ENCODE measurements at places on chromosomes 12 and 14. TPM values are rescaled to one million over a fixed set of nuclear protein-coding genes. Genes with fewer than 3 reads are reported as not detected.

DNA sequence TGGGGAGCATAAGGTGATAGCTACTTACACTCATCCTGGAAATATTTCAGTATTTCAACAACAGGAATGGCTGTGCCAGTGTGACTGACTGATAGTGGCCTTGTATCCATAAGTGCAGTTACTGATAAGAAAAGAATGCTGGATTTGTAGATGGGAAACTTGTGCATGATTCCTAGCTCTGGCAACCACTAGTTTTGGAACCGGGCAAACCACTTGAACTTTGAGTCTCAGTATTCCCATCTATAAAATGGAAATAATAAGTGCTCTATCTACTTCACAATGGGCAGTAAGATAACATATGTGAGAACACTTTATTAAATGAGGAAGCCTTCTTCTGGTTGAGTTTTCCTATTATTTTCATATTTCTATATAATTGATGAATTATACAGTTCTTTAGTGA lies 77.2 kb downstream of the TPH2 start:
- DNase-seq, result no peak

Gene RNASE3
- polyA plus RNA-seq, result not detected

DNA sequence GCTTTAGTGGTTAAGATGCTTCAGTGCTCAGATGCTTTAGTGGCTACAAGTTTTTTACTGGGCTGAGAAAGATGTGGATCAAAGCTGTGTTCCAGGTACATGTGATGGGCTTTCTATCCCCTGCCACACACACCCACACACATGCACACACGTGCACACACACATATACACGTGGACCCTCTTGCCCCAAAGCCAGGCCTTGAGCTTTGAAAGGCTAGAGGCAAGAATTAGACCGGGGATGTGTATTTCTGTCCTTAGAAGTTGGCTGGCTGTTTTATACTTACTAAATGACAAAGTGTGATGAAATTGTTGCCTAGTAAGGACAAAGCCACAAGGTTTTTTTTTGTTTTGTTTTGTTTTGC lies 376.5 kb downstream of the C12orf75 start:
- no peak for DNase-seq

GRCh38 chr12:109998904-109999648 lies at the start of gene ANKRD13A:
TSS of gene ANKRD13A (plus strand) at chr12:109999430. CDS start at chr12:109999689, 259 bp downstream.
- peak; percentile 98 for DNase-seq

GRCh38 chr12:70659077-70659606 lies 21.9 kb upstream of the PTPRB start:
- no peak for DNase-seq

DNA sequence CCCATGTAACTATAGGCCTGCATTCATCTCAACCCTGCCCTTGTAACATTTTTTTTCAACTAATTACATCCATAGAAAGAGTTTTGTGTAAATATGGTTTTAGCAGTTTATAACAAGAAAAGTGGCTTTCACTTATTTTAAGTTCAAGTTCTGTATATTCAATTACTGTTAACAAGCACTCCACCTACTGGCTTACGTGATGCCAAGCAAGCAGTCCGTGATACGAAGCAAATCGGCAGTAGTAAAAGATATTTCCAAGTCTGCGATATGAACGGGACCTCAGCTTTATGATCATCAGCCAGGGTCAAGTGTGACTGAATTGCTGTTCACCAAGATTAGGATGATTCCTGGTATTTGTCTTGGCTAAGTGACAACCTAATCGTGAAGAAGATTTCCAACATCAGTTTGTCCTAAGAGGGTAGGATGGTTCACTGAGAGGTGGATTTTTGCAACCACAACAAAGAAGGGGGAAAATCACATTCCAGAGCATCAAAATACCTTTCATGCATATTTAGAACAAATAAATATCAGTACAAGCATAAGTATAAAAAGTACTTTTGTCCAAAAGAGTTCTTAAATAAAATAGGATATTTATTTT lies 456.2 kb downstream of the FOXG1 start:
- DNase-seq, result no peak

- DNase-seq, result no peak
These were observed 44.9 kb downstream of the ATP2B1 start for GRCh38 chr12:89663577-89664357.

- no peak for DNase-seq
These were observed 111.1 kb upstream of the CCDC175 start for GRCh38 chr14:59687663-59688062.

- no peak for DNase-seq
These were observed 11.3 kb downstream of the NFATC4 start for GRCh38 chr14:24378981-24379906.

Gene PTPRB
- 6.7 TPM for polyA plus RNA-seq

Gene ST8SIA1
- 34.0 TPM for polyA plus RNA-seq

Gene HOXC12
- polyA plus RNA-seq, result not detected

DNA sequence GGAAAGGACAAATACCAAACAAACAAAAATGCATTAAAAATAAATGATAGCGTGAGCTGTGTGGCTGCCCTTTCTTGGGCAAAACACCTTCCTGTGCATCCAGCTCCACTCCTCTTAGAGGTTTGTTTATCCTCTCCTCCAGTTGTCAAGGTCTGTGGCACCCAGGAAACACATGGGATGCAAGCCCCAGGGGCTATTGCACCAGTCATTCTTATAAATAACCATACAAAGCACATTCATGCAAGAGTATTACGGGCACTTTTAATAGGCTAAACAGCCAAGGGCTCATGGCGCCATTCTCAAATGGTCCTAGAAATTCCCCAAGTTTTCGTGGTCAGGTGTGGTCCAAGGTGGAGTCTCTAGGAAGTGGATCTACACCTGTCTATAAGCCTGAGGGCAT lies 257.0 kb downstream of the DPF3 start:
- no peak for DNase-seq

GRCh38 chr12:27425306-27425705 lies 21.2 kb upstream of the SMCO2 start:
- DNase-seq, result no peak

Gene KLHL33
- 0.72 TPM for polyA plus RNA-seq

GRCh38 chr12:91072931-91073330 lies 15.1 kb upstream of the KERA start:
- DNase-seq, result no peak

GRCh38 chr12:6955108-6956020 lies 4.2 kb downstream of the PTPN6 start:
- no peak for DNase-seq

Gene CLIP1
- polyA plus RNA-seq, result 52.2 TPM

DNA sequence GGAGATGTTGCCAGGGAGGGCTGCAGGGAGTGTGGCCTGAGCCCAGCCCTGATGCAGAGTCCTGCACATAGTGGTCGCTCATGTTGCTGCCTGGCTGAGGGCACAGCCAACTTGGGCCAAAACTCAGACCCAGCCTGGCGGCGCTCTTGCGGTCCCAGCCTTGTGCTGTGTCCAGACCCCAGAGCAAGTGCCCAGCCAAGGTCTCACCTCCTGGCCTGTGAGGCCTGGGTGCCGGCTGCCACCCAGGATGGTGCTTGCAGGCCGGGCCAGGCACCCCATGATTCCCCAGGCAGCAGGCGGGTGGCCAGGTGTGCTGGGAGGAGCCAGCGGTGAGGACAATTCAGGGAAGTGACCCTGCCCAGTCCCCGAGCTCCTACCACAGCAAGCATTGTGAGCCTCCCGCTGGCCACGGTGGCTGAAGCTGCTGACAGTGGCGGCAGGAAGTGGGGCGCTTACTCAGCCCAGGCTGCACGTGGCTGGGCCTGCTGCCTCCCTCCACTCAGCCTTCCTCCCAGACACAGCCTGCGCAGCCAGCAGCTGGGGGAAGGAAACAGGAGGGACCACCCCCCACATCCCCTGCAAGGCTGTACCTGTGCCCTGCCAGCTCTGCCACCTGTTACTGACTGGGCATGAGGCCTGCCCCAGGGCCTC lies 17.7 kb upstream of the PGF start:
- no peak for DNase-seq

Gene LRRC43
- polyA plus RNA-seq, result 8.4 TPM

DNA sequence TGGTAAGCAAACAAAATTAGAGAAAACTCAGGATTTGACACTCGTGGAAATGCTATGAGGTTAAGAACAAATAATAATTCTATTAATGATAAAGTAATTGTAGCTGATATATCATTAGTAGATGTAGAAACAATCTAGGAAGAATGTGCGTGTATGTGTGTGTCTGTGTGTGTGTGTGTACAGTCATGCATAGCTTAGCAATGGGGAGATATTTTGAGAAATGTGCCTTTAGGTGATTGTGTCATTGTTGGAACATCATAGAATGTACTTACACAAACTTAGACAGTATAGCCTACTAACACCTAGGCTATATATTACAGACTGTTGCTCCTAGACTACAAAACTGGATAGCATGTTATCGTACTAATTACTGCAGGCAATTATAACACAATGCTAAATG lies 5.3 kb downstream of the CLEC2A start:
- DNase-seq, result no peak

Gene KLRC4
- polyA plus RNA-seq, result 3.8 TPM

- no peak for DNase-seq
These were observed 54.9 kb downstream of the EID3 start for GRCh38 chr12:104358353-104359003.

Gene FLVCR2
- 9.3 TPM for polyA plus RNA-seq

Gene RIMBP2
- polyA plus RNA-seq, result 36.6 TPM

Gene A2ML1
- 6.2 TPM for polyA plus RNA-seq

DNA sequence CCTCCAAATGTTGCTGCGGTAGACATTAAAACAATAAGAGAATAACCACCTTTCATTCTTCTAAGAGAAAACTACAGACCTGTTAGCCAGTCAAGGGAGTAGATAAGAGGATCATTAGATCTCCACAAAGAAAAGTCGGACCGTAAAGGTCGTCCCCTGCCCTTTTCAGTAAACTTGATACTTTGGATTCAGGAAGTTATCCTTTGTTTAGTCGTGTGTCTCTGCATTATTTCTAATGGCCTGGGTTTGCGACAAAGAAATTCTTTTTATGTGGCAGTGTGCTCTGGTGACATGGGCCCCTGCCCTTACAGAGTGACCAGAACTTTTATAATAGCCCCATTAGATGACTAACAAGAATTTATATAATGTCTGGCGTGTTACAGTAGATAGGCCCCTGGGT lies 44.6 kb upstream of the EVL start:
- no peak for DNase-seq

Gene SLC38A6
- polyA plus RNA-seq, result 15.3 TPM

- DNase-seq, result no peak
These were observed 12.2 kb upstream of the BDKRB1 start for GRCh38 chr14:96243785-96244184.

Gene PPP1R1A
- polyA plus RNA-seq, result 119 TPM

Gene GOLT1B
- 36.9 TPM for polyA plus RNA-seq
